ENCODE measurements at places on chromosomes 16 and 17.
A peak's percentile ranks its signal among the peaks of the same experiment; 100 is the strongest.

DNA sequence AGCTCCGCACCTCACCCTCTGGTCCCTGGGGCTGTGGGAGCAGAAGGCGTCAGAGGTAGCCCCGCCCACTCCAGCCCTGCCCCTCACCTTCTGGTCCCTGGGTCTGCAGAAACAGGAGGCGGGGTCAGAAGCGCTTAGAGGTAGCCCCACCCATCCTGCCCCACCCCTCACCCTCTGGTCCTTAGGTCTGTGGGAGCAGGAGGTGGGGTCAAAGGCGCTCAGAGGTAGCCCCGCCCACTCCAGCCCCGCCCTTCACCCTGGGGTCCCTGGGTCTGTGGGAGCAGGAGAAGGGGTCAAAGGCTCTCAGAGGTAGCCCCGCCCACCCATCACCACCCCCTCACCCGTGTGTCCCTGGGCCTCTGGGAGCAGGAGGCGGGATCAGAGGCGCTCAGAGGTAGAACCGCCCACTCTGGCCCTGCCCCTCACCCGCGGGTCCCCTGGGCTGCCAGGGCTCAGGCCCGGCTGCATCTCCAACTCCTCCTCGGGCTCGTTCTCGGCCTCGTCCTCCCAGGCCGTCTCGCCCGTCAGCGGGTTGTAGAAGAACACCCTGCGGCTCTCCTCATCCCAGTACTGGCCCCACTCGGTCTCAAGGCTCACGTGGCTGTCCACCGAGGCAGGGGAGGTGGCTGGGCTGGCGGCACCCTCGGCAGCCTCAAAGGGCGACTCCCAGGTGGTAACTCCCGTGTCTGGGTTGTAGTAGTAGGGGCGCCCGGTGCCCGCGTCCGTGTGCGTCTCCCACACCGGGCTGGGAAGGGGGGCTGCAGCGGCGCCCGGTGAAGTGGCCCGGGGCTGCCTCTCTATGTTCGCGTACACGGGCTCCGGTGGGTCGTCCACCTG is 27.2 kb downstream of the ARHGAP27 start:
- no peak overlapping the region for H3K4me3 ChIP-seq
- H3K27ac ChIP-seq = no peak overlapping the region
- peak; percentile 56 for DNase-seq
- H3K36me3 ChIP-seq = peaks cover 7% of the 10 kb centered on the region
- no peaks in the 10 kb centered on the region for H3K27me3 ChIP-seq

DNA sequence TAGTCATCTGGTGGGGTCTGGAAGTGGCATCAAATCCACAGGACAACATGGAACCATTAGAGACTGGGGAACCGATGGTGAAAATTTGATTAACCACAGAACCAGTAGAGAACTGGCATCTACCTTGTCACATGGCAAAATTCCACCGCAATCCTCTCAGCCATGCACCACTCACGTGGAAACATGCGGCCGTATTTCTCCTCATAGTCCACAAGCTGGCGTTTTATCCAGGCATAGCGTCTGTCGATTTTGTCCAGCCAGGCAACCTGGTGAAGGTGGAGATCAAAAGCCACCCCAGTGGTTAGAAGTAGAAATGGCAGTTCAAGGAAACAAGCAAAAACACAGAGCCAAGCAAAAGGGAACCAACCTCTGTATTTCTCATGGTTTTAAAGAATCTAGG is 87.6 kb downstream of the VPS53 start:
- H3K27me3 ChIP-seq = no peaks in the 10 kb centered on the region
- H3K27ac ChIP-seq = peak overlapping the region; percentile 22
- peaks cover 13% of the 10 kb centered on the region for H3K36me3 ChIP-seq

- peaks cover 44% of the 10 kb centered on the region for H3K4me1 ChIP-seq
- no peaks in the 10 kb centered on the region for H3K36me3 ChIP-seq
- DNase-seq = no peak
- no peaks in the 10 kb centered on the region for H3K27me3 ChIP-seq
- no peak overlapping the region for H3K27ac ChIP-seq
Measured at GRCh38 chr16:53056392-53056881, 1.6 kb downstream of the CHD9 start.

DNA sequence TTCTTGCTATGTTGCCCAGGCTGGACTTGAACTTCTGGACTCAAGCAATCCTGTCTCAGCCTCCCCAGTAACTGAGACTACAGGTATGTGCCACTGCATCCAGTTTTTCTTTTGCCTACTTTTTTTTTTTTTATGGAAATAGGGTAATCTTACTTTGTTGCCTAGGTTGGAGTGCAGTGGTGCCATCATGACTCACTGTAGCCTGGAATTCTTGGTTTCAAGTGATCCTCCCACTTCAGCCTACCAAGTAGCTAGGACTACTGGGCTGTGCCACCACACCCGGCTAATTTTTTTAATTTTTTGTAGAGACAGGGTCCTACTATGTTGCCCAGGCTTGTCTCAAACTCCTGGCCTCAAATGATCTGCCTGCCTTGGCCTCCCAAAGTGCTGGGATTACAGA is 10.0 kb downstream of the LRRC36 start:
- no peaks in the 10 kb centered on the region for H3K36me3 ChIP-seq
- H3K4me1 ChIP-seq = no peaks in the 10 kb centered on the region
- H3K27me3 ChIP-seq = no peaks in the 10 kb centered on the region
- DNase-seq = no peak
- no peak overlapping the region for H3K4me3 ChIP-seq

- no peak for DNase-seq
- peak overlapping the region; percentile 97 for H3K27ac ChIP-seq
- peak overlapping the region; percentile 53 for H3K4me3 ChIP-seq
- no peaks in the 10 kb centered on the region for H3K27me3 ChIP-seq
- peaks cover 49% of the 10 kb centered on the region for H3K4me1 ChIP-seq
- H3K36me3 ChIP-seq = peaks cover 22% of the 10 kb centered on the region
Measured at GRCh38 chr17:67659028-67659427, 58.7 kb upstream of the NOL11 start.

DNA sequence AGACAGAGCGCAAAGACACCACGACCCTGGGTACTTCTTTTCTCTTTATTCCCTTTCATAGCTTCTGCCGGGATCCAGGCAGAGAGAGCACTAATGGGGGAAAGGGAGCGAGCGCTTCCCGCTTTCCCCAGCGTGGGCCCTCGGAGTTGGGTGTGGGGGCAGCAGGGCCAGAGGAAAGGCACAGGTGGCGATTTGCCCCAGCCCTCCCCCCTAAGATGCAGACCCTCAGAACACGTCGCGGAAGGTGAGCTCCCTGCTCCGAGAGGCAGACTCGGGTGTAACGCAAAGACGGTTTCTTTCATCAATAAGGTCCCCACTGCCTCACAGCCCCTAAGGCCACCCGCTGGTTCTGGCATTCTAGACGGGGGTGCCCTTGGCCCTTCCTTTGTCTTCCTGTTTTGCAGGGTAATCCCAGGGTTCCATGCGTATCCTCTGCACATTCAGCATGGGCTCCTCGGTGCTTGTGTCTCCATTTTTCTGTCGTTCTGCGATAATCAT is 570 bp upstream of the NME3 start:
- peaks cover 6% of the 10 kb centered on the region for H3K36me3 ChIP-seq
- peaks cover 12% of the 10 kb centered on the region for H3K4me1 ChIP-seq
- no peak for DNase-seq

- H3K36me3 ChIP-seq = no peaks in the 10 kb centered on the region
- no peak for DNase-seq
- H3K4me3 ChIP-seq = no peak overlapping the region
- H3K27me3 ChIP-seq = peaks cover 21% of the 10 kb centered on the region
- H3K27ac ChIP-seq = no peak overlapping the region
- H3K4me1 ChIP-seq = peaks cover 12% of the 10 kb centered on the region
Measured at GRCh38 chr17:1967213-1967612, 57.9 kb downstream of the RTN4RL1 start.

GRCh38 chr16:11892761-11893160 is 23.0 kb downstream of the GSPT1 start:
- H3K36me3 ChIP-seq = peaks cover 12% of the 10 kb centered on the region
- no peaks in the 10 kb centered on the region for H3K27me3 ChIP-seq
- H3K27ac ChIP-seq = no peak overlapping the region
- H3K4me3 ChIP-seq = no peak overlapping the region
- H3K4me1 ChIP-seq = peaks cover 14% of the 10 kb centered on the region

- no peaks in the 10 kb centered on the region for H3K36me3 ChIP-seq
- H3K27ac ChIP-seq = no peak overlapping the region
- H3K27me3 ChIP-seq = no peaks in the 10 kb centered on the region
- no peak overlapping the region for H3K4me3 ChIP-seq
Measured at GRCh38 chr16:1485847-1486496, 2.8 kb downstream of the PTX4 start.

GRCh38 chr16:22235839-22236745 is 30.0 kb downstream of the EEF2K start:
- H3K4me3 ChIP-seq = no peak overlapping the region
- H3K27ac ChIP-seq = no peak overlapping the region
- H3K4me1 ChIP-seq = peaks cover 10% of the 10 kb centered on the region
- no peak for DNase-seq
- H3K36me3 ChIP-seq = no peaks in the 10 kb centered on the region

DNA sequence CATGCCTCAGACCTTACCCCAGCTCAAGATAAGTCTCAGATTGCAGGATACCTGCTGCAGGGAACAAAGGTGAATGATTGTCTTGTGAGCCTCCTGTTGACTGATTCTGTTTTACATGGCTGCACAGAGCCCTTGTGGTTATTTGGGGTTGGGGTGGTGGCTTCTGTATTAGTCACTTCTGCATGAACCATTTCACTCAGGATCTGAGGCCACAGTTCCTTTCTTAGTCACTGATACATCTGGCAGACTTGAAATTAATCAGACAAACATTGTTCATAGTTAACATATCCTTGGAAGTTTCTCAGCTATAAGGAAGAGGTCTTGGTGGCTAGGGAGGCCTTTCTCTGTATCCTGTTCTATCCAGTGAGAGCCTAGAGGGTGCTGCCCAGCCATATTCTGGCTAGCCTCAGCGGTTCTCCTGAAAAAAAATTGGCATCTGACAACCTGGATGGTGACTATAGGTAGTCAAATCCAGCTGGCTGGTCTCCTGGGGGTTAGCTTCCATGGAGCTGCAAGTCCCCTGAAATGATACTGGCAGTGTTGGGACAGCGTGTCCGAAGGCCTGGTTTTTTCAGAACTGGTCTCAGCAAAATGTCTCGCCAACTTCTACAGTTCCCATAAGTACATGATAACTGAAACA is 8.4 kb upstream of the PLK1 start:
- H3K27ac ChIP-seq = no peak overlapping the region
- DNase-seq = peak; percentile 67
- peak overlapping the region; percentile 55 for H3K4me3 ChIP-seq
- peaks cover 17% of the 10 kb centered on the region for H3K4me1 ChIP-seq
- H3K27me3 ChIP-seq = no peaks in the 10 kb centered on the region

- DNase-seq = no peak
- no peak overlapping the region for H3K4me3 ChIP-seq
- no peak overlapping the region for H3K27ac ChIP-seq
- H3K36me3 ChIP-seq = no peaks in the 10 kb centered on the region
Measured at GRCh38 chr16:72952811-72953271, 95.1 kb downstream of the ZFHX3 start.

DNA sequence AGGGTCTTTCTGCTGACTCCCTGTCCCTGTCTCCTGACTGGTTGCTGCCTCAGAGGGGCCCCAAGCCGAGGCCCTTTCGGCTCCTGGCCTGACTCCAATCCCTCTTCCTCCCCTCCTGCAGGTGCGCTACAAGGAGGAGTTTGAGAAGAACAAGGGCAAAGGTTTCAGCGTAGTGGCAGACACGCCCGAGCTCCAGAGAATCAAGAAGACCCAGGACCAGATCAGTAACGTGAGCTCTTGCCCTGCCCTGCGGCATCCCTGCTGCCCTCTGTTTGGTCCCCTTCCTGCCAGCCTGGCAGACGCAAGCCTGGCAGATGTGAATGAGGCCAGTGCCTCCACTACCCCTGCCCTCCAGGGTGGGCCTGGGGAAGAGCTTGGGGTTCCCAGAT is 27.1 kb upstream of the LASP1NB start:
- peak overlapping the region; percentile 89 for H3K4me3 ChIP-seq
- peak overlapping the region; percentile 91 for H3K27ac ChIP-seq
- peaks cover 5% of the 10 kb centered on the region for H3K36me3 ChIP-seq
- no peak for DNase-seq
- peaks cover 60% of the 10 kb centered on the region for H3K4me1 ChIP-seq

DNA sequence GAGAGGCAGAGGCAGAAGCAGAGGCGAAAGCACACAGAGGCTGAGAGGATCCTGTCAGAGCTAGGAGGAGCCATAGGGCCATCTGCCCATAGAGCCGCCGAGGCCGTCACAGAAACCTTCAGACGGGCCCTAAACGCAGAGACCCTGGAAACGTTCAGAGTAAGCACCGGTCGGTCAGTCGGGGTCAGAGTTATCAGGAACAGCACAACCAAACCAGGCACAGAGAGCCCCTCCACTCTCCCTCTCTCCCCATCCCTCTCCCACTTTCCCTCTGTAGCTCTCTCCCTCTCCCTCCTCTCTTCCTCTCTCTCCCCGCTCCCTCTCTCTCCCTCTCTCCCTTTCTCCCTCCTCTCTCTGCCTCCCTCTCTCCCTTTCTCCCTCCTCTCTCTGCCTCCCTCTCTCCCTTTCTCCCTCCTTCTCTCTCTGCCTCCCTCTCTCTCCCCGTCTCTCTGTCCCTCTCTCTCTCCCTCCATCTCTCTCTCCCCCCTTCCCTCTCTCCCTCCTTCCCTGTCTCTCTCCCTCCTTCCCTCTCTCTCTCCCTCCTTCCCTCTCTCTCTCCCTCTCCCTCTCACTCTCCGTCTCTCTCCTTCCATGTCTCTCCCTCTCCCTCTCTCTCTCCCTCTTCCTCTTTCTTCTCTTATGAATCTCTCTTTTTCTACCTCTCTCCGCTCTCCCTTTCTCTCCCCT is 138.9 kb downstream of the C16orf95 start:
- DNase-seq = no peak
- peaks cover 22% of the 10 kb centered on the region for H3K27me3 ChIP-seq
- H3K27ac ChIP-seq = no peak overlapping the region
- H3K4me3 ChIP-seq = no peak overlapping the region

- H3K4me1 ChIP-seq = no peaks in the 10 kb centered on the region
- H3K27ac ChIP-seq = no peak overlapping the region
- no peak for DNase-seq
Measured at GRCh38 chr17:54153423-54153822, 330.7 kb downstream of the KIF2B start.

DNA sequence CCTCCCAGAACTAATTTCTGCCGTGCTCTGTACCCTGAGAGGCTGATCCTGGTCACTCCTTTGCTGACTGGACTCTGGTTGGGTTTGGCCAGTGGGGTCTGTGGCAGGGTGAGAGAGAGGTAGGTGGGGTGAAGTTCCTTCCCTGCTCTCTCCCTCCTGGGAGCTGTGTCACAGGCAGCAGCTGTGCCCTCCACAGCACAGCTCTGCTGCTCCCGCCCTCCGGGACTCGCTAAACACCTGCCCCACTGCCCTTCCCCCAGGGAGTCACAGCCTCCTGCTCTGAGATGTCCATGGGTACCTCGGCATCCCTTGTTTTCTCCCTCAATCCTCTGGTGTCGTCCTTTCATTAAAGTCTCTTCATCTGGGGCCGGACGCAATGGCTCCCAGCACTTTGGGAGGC is 66.4 kb downstream of the SRCIN1 start:
- H3K27me3 ChIP-seq = peaks cover 10% of the 10 kb centered on the region
- DNase-seq = no peak
- no peak overlapping the region for H3K4me3 ChIP-seq
- H3K4me1 ChIP-seq = no peaks in the 10 kb centered on the region
- no peak overlapping the region for H3K27ac ChIP-seq

All from natural killer cell treated with Interleukin-12 subunit alpha and Interleukin-12 subunit beta and Interleukin-15 and Interleukin-18, amount 100 ng/mL, for 72 hours (primary cell).